Epithelial cell of esophagus (primary cell): ENCODE measurements at places on chromosomes 1 and 21.

- DNase-seq, result peak; percentile 68
These were observed 59.8 kb upstream of the MORC3 start for GRCh38 chr21:36260030-36260787.

GRCh38 chr21:23822760-23823159 lies 1784.5 kb downstream of the MRPL39 start:
- DNase-seq, result no peak

GRCh38 chr1:200653022-200653462 lies 16.7 kb downstream of the DDX59 start:
- DNase-seq, result no peak

- no peak for DNase-seq
These were observed 47.5 kb upstream of the PLA2G2C start for GRCh38 chr1:20233866-20234265.

DNA sequence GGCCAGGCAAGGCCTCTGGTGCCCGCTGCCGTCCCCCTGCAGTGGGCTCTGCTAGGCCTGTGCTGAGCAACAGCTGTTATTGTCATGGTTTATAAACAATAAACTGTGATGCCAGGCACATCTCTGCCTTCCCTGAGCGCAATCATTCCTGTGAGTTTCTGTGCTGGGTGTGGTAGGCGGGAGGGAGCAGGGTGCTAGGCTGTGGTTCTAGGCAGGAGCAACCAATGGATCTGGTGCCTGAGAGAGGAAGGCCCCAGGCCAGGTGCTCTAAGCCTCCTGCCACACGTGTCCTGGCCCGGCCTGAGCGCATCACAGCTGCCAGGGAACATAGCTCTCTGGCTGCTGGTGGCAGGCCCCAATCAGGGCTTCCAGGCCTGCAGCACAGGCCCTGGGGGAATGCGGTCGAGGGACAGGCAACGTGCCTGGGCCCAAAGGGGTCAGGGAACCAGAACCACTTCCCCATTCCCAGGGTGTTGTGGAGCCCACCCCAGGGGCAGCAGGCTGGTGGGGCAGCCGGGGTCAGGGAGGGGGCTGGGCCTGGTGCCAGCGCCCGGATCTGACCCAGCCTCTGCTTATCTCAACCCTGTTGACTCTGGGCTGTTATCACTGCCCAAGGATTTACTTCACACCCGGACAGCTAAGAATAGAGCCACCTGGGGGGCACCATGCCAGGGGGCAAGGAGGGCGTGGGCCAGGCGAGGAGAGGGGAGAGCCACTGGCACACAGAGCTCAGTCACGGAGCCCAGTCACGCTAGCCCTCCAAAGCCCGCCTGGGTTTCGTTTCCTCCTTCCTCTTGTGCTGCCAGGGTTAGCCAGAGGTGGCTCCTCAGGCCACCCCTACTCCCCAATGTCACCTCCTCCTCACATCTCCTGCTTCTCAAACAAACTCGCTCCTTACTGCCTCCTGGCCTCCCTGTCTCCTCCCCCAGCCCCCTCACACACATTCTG lies 11.5 kb downstream of the TRIM46 start:
- DNase-seq, result peak; percentile 37

DNA sequence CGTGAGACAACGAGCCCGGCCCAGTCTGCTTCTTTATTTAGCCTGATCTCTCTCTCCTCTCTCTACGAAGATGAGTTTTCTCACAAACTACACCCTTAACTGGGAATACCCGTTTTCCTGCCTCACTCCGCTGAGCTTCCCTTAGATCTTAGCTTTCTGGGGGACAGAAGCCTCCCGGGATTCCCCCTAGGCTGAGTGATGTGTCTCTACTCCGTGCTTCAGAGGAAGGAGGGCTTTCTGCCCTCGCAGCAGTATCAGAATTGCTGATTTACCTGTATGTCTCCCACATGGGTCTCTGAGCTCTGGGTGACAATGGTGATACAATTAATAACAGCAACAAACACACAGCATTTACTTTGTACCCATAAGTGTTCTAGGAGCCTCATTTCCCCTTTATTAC lies 1.0 kb downstream of the ZBTB17 start:
- peak; percentile 39 for DNase-seq

GRCh38 chr1:243420946-243421685 lies 165.3 kb downstream of the SDCCAG8 start:
- no peak for DNase-seq

GRCh38 chr1:43144237-43144636 lies 27.9 kb downstream of the EBNA1BP2 start:
- DNase-seq, result peak; percentile 70

DNA sequence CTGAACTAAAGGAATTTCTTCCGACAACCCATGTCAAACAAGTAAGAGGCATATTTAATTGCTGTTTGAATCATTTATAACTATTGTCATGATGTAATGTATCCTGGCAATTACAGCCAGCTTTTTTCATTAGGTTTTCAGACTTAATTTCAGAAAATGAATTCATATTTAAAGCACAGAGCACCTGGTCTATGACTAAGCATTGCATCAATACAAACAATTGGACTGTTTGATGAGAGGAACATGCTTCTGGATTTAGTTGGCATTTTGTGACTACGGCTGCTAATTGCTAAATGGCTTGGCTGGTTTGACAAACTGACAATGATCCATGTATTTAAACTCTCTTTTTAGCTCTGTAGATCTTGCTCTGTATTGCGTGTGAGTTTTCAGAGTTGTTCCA lies 853.4 kb downstream of the NCAM2 start:
- peak; percentile 1 for DNase-seq

DNA sequence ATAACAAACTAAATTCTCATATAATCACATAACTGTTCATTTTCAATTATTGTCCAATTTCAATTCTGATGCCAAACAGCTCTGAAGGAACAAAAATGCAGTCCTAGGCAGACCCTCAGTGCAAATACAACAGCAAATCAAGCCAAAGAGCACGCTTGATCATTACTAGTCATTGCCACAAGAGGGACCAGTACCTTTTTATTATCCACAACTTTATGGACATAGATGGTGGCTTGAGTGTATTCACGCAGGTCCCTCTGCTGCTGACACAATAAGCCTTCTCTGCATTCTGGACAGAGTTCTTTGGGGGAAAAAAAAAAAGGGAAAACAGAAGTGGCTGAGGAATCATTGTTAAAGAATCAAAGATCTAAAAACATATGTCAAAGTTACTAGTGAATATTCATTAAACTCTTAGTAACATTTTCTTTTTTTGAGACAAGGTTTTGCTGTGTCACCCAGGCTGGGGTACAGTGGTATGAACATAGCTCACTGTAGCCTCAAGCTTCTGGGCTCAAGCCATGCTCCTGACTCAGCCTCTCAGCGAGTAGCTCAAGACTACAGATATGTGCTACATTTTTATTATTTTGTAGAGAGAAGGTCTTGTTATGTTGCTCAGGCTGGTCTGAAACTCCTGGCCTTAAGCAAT lies 34.3 kb upstream of the RAP1GAP start:
- DNase-seq, result peak; percentile 35

DNA sequence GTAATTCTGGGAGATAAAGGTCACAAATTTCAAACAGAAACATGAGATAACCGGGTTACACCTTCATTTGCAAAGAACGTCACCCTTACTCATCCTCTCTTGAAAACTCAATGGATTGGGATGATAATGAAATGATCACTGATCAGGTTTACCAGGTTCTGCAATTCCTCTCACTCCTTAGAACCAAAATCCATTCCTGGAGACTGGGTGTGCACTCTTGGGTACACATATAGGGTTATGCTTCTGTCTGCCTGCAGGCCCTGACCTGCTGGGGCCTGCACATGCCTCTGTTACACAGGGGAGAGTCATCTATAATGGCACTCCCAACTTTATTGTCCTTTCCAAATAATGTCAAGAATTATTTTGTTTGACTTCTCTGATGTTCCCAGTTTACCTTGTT lies 8.3 kb downstream of the SUSD4 start:
- peak; percentile 97 for DNase-seq

- DNase-seq, result no peak
These were observed 23.6 kb downstream of the ACBD3 start for GRCh38 chr1:226162898-226163297.

DNA sequence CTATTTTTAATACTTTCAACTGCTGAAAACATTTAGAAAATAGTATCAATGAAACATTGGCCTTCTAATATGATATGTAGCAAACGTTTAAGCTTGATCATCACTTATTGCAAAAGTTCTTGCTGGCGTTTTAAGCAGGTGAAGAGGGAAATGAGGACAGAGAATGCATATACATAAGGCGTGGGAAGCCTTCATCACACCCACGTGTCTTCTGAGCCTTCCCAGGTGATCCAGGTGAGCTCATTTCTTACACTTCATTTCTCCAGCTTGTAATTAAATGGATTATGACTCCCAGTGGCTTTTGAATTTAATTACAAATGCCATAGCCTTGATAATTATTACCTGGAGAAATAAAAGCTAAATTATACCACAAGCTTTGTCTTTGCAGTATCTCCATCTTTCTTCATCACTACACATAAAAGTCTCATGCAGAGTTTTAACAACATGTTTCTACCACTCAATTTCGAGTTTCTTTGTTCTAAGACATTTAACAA lies 1973.8 kb downstream of the MRPL39 start:
- no peak for DNase-seq
